ENCODE measurements at places on chromosomes 1 and 21.

- DNase-seq, result no peak
These were observed 415.9 kb upstream of the PROX1 start for GRCh38 chr1:213571843-213572242.

- no peak for DNase-seq
These were observed 164.0 kb upstream of the UBE2U start for GRCh38 chr1:64039390-64039926.

- no peak for DNase-seq
These were observed 30.6 kb upstream of the COL6A1 start for GRCh38 chr21:45950740-45951515.

DNA sequence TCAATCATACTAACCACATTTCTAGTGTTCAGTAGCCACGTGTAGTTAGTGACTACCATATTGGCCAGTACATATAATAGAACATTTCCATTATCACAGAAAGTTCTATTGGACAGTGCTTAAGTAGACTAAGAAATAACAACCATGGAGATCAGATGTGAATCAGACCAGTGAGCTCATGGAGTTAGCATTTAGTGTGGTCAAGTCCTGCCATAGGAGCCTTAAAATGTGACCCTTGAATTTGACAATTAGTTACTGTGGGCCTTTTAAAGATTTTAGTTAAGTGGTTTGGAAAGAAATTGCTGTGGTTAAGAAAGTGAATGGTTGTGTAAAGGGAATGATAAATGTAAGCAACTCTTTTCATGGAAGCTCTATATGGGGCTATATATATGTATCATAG, 123.4 kb downstream of the POU2F1 start:
- no peak for DNase-seq

DNA sequence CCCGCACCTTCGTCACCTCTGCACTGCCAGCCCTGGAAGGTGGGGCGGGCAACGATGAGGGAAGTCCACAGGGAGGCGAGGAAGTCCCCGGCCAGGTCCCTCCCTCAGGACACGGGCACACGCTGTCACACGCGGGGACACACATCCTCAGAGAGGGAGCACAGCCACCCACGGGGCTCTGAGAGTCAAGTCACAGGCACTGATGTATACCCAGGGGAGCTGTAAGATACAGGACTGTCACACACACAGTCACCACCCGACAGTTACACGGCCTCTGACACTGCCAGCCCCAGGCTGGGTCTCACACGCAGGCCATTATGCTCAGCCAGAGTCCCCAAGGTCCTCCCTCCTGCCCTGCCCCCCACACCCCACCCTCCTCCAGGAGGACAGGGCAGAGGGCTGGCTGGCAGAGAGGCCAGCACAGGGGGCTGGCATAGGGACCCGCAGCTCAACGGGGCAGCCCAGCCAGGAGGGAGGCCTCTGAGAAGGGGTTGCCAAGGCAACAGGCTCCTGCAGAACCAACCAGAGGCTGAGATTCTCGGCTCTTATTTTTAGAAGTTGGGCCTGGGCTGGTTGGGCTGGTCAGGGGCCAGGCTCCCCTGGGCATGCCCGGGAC, 17.7 kb upstream of the ADGRB2 start:
- no peak for DNase-seq

GRCh38 chr21:38351961-38352521, 95.2 kb downstream of the KCNJ15 start:
- DNase-seq, result no peak

- no peak for DNase-seq
These were observed 196.1 kb upstream of the FGGY start for GRCh38 chr1:59100708-59101374.

- no peak for DNase-seq
These were observed at the start of gene CNR2 for GRCh38 chr1:23913212-23913880. Gene CNR2 (minus strand): TSS chr1:23913362. CDS start chr1:23875617, 37,745 bp downstream.

- DNase-seq, result no peak
These were observed 11.9 kb downstream of the KCNJ10 start for GRCh38 chr1:160058087-160058486.

DNA sequence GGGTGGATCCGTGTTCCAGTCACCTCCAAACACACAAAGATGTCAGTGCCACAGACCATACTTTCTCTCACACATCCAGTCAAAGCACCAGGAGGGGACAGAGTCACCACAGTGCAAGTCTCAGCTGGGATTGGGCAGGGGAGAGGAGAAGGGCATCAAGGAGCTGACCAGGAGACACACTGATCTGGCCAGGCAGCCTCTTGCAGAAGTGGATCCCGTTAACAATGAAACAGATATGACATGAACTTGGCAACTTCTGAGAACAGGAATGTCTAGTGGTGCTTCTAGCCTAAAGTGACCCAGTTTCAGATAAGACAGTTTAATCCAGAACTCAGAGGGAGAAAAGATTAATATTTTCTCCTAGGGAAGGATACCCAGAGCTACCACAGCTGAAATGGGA, 71.0 kb downstream of the HIVEP3 start:
- DNase-seq, result no peak

- DNase-seq, result no peak
These were observed 25.9 kb downstream of the CYP2J2 start for GRCh38 chr1:59900640-59901039.

DNA sequence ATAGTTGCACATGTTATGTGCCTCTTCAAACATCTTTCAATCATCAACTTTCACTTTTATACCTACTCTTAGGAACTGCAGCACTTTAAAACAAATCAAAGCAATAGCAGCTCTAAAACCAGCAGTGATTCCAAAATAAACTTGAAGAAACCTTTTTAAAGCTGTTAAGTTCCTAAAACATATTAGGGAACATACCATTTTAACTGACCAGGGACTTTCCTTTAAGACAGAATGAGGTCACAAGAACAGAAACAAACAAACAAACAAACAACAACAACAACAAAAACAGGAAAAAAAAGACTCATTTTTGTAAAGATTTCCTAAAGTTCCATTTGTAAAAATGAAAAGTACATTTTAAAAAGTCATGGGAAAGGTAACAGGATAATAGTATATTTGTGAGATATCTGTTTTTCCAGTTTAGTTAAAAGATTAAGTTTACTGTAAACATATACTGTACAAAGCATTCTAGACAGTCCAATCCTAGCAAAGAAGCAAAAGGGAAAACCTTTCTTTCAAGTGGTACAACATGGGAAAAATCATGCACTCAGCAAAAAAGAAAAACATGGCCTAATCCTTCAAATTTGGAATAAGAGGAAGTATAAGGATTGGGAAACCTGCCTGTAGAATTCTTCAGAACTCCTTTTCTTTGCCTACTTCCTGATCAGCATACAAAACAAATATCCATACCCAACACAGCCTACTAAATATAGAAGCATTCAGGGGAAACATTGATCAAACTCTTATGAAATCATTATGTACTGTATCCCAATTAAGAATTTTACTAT, 45.5 kb downstream of the EPS15 start:
- no peak for DNase-seq

DNA sequence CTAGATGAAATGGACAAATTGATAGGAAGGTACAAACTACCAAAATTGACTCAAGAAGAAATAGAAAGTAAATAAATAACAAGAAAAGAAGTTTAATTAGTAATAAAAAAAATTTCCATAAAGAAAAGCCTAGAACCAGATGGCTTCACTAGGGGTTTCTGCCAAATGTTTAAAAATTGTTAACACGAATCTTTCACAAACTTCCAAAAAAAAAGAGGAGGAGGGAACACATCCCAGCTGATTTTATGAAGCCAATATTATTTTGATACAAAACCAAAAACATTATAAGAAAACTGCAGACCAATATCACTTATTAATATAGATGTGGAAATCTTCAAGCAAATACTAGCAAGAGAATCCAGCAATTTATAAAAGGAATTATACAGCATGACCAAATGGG, 89.5 kb downstream of the COLGALT2 start:
- no peak for DNase-seq

- peak; percentile 0 for DNase-seq
These were observed 249.2 kb upstream of the TPTE start for GRCh38 chr21:10272216-10272615.

- DNase-seq, result no peak
These were observed 10.4 kb downstream of the DTL start for GRCh38 chr1:212045981-212046380.

- DNase-seq, result no peak
These were observed 409.8 kb downstream of the DISC1 start for GRCh38 chr1:232036181-232036933.

DNA sequence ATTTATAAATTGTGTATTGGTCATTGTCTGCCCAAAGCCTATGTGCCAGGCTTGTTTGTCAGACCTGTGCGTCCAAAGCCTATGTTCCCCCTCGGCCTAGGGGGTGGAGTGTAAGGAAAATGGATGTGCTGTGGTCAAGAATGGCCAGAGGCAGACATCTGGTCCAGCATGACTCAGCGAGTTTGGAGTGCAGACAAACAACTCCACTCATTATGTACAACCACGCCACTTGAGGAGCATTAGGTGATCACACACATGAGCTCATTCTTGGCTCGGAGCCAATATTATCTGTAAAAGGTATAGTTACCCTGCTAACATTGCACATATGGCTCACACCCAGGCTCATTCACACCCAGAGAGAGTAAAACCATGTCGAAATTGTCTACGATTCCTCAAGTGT, 1047.6 kb upstream of the ADGRL4 start:
- DNase-seq, result no peak

DNA sequence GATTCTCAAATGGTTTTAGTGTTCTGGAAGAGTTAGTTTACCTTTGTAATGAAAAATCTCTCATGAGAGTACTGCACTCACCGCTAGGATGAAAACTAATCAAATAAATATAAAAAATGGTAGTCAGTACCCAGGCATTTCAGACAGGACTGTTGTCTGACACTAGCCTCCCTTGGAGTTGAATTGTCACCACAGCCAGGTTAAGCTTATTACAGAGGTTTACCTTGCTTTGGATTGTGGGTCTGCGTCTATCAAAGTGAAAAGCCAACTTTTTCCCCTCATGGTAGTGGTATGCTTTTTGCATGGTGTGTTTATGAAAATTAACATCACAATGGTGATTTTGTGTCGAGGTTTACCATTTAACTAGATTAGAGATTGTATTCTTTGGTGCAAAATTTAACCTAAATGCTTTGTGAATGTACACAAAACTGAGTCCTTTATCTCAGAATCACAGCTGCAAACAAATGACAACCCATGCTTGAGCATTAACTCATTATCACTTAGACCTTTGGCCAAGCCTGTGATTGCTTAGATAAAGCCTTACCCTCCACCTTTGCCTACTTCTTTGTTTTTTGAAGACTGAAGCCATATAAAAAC, 20.1 kb downstream of the RAP1A start:
- no peak for DNase-seq

GRCh38 chr21:35217504-35218060, 168.5 kb upstream of the RUNX1 start:
- no peak for DNase-seq

DNA sequence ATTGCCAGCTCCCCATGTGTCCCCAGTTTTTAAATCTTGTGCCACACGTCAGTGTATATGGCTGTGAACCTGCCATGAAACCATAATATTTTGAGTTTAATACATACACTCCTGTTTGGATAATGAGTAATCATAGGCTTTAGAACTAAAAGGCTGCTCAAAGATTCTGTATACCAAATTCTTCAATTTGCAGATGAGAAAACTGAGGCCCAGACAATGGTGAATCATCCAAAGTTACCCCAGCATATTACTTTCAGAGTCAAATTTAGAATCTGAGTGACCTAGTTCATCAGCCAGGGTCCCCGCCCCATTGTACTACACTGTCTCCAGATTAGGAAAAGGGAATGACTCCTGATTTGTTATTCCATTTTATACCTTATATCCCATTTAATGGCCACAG, 224.6 kb downstream of the FGGY start:
- DNase-seq, result no peak

- DNase-seq, result no peak
These were observed 15.1 kb downstream of the PCP4 start for GRCh38 chr21:39882151-39882838.

- DNase-seq, result no peak
These were observed 28.0 kb upstream of the KCNA10 start for GRCh38 chr1:110547017-110547416.

- DNase-seq, result no peak
These were observed 572.9 kb downstream of the LTN1 start for GRCh38 chr21:28419811-28420210.

GRCh38 chr1:226454349-226454748, 46.5 kb upstream of the PARP1 start:
- no peak for DNase-seq

DNA sequence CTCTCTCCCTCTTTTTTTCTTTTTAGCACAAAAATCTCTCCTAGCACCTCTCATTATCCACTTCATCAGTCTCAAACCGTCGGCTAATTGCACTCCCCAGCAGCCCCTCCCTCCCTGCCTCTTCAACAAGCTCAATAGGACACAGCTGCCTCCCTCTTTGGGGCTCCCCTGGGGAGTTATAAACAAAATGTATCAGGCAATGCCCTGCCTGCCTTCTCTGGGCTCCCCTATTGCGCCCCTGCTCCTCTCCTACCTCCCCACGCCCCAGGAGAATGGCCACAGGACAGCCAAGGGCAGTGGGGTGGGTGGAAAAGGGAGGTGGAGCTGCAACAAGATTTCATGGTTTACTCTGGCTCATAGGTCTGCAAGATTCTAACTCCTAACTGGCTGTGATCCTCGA, 147.1 kb upstream of the GRIK3 start:
- DNase-seq, result no peak

DNA sequence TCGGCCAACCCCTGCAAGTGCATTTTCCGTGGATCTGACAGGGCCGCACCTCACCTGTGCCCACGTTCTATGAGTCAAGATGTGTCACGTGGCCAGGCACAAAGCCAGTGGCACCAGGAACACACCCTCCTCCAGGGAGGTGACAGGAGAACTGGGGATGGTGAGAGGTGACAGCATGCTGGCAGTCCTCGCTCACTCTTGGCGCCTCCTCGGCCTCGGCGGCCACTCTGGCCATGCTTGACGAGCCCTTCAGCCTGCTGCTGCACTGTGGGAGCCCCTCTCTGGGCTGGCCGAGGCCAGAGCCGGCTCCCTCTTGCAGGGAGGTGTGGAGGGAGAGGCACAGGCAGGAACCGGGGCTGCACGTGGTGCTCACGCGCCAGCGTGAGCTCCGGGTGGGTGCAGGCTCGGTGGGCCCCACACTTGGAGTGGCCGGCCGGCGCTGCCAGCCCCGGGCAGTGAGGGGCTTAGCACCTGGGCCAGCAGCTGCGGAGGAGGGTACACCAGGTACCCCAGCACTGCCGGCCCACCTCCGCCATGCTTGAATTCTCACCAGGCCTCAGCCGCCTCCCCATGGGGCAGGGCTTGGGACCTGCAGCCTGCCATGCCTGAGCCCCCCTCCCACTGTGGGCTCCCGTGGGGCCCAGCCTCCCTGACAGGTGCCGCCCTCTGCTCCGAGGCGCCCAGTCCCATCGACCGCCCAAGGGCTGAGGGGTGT, 11.6 kb upstream of the TTC34 start:
- no peak for DNase-seq

- DNase-seq, result no peak
These were observed 765 bp upstream of the BMP8A start for GRCh38 chr1:39490596-39491145.

DNA sequence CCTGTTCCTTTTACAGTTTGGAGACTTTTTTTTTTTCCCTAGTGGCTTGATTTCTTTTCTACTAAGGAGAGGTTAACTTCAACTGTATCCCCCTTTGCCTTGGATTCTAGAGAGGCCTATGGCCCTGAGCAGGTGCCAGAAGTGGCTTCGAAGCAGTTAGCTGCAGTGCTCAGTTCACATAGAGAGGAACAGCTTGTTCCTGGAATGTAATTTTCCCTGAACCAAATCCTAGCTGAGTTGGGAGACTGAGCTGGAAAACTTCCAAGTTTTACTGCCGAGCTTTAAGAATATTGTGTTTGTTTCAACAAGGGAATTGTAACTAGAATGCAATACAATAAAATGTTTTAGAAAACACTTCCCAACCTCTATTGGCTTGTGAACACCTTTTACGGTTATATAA, 17.5 kb downstream of the RD3 start:
- DNase-seq, result no peak

Data from GM10248 (cell line).